Hematopoietic multipotent progenitor cell treated with erythropoietin and hydrocortisone succinate and interleukin-3 and kit ligand, for 4 days (in vitro differentiated cells): ENCODE measurements at places on chromosomes 1 and 21.

DNA sequence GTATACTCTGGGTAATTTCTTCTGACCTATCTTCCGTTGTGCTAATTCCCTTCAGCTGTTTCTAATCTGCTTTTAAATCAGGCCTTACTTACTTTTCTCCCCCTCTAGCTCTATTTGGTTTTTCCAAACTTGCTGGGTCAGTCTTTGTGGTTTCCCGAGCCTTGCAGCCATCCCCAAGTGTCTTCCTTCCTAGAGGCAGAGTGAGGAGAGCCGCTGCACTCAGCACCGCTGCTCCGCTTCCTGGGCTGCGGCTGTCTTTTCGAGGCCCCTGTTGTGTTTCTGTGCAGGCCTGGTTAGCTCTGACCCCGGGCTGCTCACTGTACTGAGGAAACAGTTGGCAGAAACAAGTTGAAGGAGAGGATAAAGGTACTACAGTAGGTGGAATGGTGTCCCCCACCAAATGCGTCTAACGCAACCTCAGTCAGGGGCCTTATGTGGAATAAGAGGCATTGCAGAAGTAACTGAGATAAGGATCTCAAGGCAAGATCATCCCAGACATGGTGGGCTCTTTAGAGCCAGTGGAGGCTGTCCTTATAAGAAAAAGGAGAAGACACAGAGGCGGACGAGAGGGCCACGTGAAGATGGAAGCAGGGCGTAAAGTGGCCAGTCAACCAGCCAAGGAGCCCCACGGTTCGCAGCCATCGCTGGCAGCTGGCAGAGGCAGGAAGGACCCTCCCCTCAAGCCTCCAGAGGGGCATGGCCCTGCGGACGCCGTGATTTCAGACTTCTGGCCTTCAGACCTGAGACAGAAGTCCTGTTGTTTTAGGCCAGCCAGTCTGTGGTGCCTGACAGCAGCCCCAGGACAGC, 10.5 kb downstream of the WNT9A start:
- peak; percentile 58 for DNase-seq

DNA sequence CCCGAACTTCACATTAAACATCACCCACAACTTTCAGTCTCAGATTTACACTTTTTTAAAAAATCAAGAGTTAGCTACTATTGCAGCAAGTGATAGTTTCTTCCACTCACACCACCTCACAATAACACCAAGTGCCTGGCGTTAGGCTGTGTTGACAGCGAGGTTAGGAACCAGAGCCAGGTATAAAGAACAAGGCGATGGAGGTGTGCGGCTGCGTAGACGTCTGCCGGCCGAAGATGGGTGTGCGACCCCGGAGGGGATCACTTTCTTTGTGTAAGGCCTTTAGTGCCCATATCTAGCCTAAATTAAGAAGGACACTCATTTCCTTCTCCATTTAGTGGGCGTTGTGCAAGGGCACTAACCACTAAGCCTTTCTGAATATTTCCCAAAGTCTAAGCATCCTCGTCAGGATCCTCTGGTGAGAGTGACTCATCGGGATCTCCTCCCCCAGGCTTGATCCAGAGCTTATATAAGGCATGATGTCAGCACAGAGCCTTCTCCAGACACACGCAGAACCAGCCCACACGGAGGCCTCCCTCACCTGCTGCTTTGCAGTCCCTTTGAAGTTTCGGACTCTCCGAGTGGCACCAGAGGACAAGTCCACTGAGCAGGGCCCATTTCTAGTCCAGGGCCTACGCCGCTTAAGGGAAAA, 11.8 kb downstream of the NHLH2 start:
- DNase-seq, result no peak

DNA sequence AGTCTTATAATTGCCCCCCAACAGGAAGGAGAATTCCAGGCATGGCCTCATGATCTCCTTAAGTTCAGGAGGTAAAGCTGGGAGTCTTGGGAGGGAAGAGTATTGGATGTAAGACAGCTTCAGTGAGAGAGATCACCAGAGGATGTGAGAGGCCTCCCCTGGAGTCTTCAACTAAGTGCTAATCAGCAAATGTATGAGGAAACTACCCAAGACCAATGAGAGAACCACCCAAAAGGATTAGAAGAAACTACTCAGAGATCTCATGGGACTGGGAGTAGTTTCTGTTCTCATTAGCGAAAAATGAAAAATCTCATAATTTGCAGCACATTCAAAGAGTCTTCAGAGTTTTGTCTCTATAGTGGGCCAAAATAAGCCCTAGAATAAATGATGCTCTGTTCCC, 36.6 kb upstream of the WNT2B start:
- DNase-seq, result no peak

- DNase-seq, result no peak
Observed at GRCh38 chr1:143699731-143700130, 272.1 kb downstream of the FAM72C start.

DNA sequence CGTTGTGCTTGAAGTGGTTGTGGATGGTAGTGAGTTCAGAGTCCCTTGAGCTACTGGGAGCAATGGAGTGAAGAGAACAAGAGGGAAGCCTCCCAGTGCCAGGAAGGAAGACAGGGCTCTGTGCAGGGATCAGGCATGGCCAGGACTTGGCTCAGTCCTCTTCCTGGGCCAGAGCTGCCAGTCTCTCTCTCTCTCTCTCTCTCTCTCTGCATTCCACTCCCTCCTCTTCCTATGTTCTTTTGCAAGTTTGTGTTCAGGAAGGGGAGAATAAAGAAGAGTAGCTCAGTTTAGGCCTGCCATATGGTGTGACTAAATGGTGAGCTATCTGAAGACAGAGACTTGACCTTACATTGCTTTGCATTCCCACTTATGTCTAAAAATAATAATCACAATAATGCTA, 20.5 kb upstream of the RPTN start:
- DNase-seq, result no peak

GRCh38 chr21:29164323-29164942, 34.0 kb downstream of the MAP3K7CL start:
- peak; percentile 85 for DNase-seq

DNA sequence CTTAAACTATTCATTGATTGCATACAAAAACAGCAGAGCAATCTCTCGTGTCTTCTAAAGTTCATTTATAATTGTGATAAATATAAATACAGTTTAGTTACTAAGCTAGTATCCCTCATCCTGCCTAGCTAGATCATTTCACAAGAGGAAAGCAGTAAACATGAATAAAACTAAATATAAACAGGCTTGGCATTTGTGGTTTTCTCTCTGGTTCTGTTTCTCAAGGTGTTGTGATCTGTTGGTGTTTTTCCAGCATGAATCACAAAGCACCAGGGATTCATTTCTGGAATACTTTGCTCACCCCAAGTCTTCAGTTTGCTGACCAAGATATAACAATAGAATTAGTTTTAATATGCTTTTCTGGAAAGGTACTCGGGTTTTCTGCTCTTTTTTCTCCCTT, 32.7 kb upstream of the GLIS1 start:
- DNase-seq, result no peak

DNA sequence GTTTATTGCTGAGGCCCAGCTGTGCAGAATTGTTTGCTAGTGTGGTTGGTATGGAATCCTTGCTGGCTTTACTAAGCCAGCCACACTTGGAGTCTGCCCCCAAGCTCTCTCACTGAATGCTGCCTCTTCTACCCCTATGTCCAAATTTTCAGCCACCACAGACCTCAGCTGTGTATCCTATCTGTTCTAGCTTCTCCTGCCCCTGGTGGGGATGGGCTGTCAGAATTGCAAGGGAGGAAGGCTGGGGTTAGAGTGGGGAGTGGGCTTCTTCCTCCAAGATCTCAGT, 4.4 kb downstream of the NHLH1 start:
- DNase-seq, result no peak

DNA sequence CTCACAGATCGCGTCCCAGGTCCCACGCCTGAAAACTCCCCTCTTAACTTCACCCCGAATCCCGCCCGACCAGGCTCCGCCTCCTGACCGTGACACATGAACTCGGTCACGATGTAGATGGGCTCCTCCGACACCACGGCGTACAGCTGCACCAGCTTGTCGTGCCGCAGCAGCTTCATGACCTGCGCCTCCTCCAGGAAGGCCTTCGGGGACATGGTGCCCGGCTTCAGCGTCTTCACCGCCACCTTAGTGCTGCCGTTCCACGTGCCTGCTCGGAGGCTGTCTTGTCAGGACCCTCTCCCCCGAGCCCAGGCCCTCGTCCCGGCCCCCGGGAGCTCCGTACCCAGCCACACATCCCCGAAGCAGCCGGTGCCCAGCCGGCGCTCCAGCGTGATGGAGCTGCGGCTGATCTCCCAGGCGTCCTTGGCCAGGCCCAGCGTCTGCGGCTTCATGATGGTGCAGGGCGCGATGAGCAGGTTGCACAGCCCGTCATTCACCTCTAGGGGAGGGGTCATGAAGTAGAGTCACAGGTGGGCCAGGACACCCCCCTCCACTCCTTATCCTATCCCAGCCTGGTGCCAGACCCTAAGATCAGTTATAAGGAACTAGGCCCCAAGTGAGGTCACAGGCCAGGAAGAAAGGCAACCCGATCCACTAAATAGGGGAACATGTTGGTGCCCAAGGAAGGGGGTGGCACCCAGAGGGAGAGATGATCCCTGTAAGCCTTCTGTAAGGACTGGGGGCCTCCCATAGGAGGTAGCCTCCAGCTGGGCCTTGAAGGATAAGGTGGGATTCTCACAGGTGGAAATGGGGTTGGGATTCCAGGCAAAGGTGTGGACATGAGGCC, 11.6 kb upstream of the AHDC1 start:
- DNase-seq, result no peak
